ENCODE measurements at places on chromosomes 5 and 9.

GRCh38 chr9:89945133-89945532, 340.3 kb downstream of the GADD45G start:
- no peak for DNase-seq

GRCh38 chr5:135263022-135263668, 135.9 kb downstream of the MACROH2A1 start:
- DNase-seq: no peak

GRCh38 chr5:141672841-141673813, 8.9 kb downstream of the ARAP3 start:
- no peak for DNase-seq

DNA sequence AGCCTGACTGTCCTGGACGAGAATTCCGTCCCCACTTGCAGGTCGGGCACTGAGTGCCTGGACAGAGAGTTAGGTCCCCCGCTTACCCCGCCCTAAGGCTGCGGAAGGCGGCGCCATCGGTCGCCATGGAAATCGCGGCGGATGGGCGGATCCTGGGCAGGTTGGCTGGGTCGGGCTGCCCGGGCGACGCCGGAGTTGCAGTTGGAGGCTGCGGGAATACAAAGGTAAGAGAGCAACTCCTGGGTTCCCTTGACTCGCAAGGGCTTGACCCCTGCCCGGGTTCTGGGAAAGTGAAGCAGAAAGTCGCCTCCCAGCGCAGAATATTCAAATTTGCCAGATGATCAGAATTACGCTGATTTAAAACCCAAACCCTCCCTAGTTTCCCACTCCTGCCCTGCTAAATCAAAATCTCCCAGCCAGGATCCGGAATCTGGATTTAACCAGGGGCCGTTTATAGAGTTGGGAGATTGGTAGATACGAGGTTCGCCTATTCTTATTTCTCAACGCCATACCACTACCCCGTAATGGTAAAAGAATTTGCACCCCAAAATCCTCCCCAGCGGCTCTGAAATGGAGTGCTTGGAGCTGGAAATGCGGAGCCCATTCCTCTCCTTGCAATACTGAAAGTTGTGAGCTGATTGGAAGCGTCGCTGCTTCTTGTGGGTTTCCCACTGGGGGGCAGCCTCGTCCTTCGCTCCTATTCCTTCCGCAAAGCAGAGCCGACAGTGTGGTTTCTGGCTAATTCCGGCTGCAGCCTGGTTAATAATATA, 156.4 kb upstream of the RASEF start:
- DNase-seq: no peak

DNA sequence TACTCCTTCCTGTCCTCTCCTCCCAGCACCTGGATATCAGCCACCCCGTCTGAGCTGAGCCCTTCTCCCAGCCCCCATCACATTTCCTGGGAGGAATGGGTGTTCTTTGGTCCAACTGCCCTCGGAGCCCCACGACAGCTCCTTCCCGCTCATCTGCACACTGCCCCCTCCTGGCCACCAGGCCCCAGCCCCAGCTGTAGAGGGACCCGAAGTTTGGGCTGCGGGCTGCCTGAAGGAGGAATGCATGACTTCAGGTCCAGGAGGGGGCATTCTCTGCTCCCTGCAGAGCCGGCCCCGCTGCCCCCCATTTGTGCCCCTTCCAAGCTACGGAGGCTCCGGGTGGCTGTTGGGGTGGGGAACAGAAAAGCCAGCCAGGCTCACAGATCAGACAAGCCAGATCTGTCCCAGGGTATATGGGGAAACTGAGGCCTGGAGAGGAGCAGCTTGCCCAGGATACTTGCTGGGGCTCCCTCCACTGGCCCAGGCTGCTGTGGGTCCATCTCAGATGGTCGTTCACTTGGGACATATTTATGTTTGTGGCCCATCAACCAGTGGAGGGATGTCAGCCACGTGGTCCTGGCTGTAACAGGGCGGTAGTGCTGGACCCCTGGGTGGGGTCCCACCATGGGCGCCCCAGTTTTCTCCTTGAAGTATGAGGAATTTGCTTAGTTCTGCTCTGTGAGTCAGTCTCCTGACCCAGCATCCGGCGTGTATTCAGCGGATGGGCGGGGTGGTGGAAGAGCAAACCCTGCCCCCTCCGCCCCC, 33.1 kb downstream of the DAB2IP start:
- DNase-seq: no peak

DNA sequence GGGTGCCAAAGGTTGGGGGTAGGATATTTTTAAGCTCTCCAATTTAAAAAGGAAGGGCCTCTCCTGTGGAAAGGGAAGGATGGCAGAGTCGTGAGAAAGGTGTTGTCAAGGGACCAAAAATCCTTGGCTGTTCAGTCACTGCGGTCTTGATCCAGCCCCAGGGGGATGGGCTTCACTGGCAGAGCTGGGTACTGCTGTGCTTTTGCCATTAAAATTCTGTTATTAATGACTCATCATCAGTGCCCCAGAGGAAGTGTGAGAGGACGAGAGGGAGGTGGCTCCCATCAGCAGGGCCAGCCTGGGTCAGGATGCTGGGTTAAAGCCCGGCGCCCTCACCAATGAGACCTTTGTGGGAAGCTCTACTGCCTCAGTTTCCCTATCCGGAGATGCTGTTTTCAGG, 16.7 kb downstream of the PCDH12 start:
- no peak for DNase-seq

DNA sequence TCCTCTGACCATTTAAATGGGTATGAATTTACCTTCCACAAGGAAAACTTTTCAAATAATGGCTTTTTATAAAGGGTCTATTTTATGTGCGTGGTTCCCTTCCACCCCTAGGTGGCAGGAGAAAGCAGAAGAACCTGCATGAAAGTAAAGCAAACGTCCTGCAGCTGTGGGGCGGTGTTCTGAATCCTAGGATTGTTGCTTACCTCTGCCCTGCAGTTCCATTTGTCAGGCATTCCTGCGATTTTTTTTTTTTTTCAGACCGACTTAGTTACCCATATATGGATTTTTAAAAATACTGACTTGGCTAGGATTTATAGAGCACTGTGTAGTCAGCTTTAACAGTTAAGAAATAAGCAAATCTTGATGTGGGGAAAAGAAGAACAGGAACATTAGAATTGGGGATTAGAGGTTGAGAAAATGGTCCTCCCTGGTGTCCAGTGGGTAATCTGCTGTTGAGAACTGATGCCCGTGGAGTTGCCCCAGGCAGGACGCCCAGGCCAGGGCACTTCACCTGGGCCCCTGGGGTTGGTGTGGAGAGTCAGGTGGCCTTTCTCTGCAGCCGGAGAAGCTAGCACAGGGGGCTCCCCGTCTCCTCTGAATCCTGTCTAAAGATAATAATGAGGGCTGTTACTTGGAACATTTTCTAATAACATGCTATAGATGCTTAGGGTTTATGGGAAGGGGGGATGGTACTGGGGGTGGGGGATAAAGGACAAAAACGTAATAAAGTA, 30.4 kb upstream of the LTC4S start:
- DNase-seq: peak; percentile 75

DNA sequence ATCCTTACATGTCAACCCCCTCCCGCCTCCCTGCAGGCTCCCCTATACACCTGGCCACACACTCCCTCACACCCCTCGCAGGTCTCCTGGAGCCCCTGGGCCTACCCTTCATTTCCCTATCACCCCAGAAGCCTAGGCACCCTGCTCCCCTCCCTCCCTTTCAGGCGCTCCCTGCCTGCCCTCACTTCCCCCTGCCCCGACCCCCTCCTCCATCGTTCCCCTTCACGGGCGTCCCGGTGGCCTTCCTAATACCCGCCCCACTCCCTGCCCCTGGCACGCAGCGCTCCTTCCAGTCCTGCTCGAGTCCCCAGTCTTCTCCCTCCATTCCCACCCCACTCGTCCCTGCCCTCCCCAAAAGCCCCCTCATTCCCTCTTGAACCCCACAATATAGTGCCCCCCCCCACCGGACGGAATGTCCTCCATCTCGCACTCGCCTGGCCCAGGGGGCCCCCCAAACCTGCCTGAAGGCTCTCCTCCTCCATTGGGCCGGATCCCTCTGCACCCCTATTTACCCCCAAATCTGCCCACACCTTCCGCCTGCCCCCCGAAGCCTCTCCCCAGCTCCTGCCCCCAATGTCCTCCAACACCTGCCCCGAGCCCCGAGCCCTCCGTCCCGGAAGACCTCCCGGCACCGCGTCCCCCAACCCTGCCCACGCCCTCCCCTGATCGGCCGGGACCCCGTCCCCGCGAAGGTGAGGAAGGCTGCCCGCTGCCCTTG, 746 bp downstream of the STRBP start:
- DNase-seq: no peak

DNA sequence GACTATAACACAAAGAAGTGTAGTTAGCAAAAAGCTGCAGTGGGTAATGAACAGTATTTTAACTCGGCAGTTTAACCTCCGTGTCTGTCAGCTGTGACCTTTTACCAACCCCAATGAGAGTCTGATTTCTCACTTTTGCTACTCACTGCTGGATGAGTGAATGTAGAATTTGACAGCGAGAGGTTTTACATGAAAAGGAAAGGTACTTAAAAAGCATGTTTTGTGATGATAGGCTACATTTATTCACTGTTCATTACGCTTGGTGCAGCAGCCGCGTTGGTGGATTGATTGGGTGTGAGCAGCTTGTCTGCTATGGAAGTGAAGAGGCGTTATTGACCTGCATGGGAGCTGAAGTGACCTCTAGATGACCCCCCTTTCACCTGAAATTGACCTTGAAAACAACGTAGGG, 867.7 kb downstream of the NR2F1-AS1 start:
- DNase-seq: no peak

DNA sequence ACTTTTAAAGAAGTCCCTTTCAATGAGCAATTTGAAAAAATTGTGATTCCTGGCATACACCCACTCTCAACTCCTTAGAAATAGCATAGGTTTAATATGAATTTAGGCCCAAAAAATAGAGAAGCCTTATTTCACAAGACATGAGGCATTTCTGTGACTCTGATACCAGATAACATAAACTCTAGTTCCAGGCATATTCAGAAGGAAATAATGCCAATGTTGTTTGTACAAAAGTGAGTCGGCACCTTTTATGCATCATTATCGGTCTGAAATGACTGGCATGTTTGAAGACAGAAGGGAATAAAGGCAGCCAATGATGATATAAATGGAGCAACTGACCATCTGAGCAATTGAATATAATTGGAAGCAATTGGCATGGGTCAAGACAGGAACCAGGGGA, 19.4 kb upstream of the RECK start:
- DNase-seq: no peak

DNA sequence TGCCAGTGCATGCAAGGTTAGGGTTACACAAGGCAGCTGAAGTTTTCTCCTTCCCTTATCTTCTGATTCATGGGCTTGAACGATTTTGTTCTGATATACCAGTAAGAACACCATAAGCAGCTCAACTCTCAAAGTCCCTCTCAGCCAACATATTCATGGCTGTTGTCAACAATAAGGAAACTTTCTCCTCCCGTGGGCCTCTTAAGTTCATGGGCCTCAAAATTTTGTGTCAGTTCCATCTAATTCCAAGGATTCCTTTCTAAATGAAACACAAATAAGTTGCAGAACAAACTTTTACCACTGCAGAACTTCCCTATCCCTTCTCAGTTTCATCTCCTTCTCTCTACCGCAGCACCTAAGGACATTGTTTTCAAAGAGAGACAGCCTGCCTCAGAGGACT, 23.6 kb upstream of the CAST start:
- DNase-seq: no peak

DNA sequence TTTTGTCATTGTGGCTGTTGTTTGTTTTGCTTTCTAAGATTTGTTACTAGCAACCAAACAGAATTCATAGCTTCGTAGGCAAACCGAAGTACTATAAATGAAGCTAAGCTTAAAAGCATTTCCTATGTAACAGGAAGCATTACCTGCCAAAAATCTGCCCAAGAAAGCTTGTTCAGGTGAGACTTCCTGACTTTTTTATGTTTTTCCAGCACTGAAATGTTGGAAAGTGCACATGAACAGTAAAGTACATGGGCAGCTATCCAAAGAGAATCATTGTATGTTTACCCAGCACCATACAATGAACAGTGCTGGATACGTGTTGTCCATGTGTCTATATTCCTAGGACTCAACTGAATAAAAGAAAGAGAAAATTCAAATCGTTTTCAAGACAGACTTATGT, 247.1 kb downstream of the NFIB start:
- DNase-seq: no peak

GRCh38 chr5:105638437-105638836, 2032.3 kb downstream of the EFNA5 start:
- DNase-seq: no peak

DNA sequence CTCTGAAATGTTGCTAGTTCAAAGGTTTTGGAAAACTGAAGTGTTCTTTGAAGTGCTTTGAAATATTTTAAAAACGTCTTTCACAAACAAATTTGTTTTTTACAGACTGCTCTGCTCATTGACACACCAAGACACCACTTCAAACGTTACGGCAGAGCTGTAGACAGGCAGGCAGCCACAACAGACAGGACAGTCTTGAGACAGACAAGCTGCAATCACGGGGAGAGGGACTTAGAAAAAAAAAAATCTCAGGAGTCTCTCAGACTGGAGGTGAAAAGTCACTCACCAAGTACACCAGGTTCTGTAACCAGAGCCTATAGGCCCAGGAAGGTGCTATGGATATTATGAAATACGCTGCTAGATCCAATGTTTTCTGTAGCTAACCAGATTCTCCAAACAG, 135.4 kb downstream of the ISL1 start:
- no peak for DNase-seq

DNA sequence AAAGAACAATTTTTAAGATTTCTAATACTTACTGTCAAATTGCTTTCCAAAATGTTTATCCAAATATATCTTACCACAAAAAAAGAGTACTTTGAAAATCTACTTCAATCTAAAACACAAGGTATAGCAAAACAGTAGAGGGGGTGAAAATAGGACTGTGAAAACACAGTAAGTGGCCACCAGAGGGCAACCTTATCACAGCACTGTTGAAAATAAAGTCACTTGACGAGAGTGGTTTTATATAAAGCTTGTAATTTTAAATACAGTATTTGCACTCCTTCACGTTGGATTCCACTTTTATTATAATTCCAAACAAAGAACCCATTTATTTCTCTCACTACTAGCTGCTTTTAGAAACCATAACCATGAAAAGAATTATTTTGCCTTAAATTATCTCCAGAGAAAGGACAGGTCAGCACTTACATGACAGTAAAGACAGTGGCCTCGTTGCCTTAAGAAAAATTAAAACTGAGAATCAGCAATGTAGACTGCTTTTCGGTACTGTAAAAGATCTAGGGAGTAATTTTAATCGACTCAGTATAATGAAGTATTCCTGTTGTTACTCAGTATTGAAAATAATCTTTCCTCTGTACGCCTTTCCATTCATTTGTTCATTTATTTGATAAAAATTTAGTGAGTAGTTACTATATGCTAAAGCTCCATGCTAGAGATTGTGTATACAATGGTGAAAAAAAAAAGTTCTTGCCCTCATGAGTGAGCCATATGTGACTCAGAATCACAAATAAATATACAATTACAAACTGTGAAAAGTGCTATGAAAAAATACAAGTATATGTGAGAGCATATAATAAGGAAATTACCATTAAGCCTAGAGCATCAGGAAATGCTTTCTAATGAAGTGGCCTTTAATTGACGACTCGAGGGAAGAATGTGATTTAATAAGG, 40.0 kb upstream of the CDK5RAP2 start:
- DNase-seq: no peak

- no peak for DNase-seq
These were observed 75.6 kb downstream of the CRB2 start for GRCh38 chr9:123431581-123431980.

- no peak for DNase-seq
These were observed 1875.9 kb upstream of the CDH9 start for GRCh38 chr5:28914297-28914696.

GRCh38 chr9:6121707-6122106, 93.9 kb upstream of the IL33 start:
- DNase-seq: no peak

- DNase-seq: no peak
These were observed 1.6 kb upstream of the BRINP1 start for GRCh38 chr9:119370816-119371215.

Measured in SW 1271 (cell line).